ENCODE measurements at places on chromosomes 12 and 14. TPM values are rescaled to one million over a fixed set of nuclear protein-coding genes. Genes with fewer than 3 reads are reported as not detected.

FSCB gene
- total RNA-seq, result not detected

GSC gene
- total RNA-seq, result not detected

GRCh38 chr14:73645248-73645610 lies 443 bp downstream of the DNAL1 start:
- H3K27me3 ChIP-seq, result no peaks in the 10 kb centered on the region
- H3K4me3 ChIP-seq, result peak overlapping the region; percentile 86
- H3K4me1 ChIP-seq, result peaks cover 14% of the 10 kb centered on the region
- H3K27ac ChIP-seq, result peak overlapping the region; percentile 77

DNA sequence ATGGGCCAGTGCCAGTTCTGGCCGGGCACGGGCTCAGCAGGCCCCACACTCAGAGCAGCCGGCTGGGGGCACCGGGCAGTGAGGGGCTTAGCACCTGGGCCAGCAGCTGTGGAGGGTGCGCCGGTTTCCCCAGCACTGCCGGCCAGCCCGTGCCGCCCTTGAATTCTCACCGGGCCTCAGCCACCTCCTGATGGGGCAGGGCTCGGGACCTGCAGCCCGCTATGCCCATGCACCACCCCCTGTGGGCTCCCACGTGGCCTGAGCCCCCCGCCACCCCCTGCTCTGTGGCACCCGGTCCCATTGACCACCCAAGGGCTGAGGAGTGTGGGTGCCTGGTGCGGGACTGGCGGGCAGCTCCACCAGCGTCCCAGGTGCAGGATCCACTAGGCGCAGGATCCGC lies 15.4 kb upstream of the GTF2A1 start:
- no peak overlapping the region for H3K4me3 ChIP-seq
- no peak for DNase-seq
- H3K27me3 ChIP-seq, result no peaks in the 10 kb centered on the region
- H3K27ac ChIP-seq, result no peak overlapping the region

- no peaks in the 10 kb centered on the region for H3K27me3 ChIP-seq
- no peaks in the 10 kb centered on the region for H3K36me3 ChIP-seq
- no peak overlapping the region for H3K27ac ChIP-seq
- DNase-seq, result no peak
- H3K4me1 ChIP-seq, result no peaks in the 10 kb centered on the region
Measured at GRCh38 chr12:111149299-111149698, 219.6 kb downstream of the PHETA1 start.

All from CD8-positive, alpha-beta memory T cell (primary cell).